Peyer's patch (tissue), 4 donors: ENCODE measurements at places on chromosomes 3 and 15.

DNA sequence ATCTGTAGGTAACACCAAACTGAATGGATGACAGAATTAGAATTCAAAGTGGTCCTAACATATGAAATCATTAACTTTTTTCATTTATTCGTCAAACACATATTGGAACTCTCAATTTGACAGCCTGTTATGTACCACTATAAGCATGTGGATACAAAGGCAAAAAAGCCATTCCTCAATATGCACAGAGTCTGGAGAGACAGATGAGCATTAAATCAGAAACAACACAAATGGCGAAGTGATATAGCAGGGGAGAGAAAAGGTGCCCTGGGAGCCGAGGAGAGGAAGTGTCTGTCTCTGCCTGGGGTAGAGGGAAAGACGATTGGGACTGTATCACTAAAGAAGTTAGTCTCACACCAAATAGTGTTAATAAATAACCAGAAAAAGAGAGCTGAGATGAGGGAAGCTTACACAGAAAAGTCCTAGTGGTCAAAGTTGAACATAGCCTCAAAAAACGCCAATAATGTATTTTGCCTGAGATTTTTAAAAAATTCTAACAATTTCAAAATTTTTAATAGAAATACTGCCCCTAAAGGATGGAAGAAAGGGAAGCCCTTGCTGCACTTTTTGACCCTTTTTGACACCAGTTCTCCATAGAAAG, 417.5 kb downstream of the TUSC7 start:
- DNase-seq: no peak

GRCh38 chr3:125045965-125046364, 9.8 kb downstream of the HEG1 start:
- no peak for DNase-seq

DNA sequence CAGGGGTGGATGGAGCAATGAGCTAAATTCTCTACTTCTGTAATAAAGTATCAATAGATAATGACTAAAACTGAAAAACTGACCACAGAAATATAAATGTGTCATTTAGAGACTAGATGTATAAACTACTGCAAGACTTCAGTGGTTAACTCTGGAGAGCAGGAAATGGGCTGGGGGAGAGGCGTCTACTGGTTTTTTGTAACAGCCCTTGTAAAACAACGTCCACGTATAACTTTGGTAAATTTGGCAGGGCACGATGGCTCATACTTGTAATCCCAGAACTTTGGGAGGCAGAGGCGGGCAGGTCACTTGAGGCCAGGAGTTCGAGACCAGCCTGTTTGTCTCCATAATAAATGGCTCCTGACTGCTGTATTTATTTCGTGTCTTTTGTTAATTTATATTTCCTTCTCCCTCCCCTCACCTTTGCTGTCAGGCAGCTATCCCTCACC, 12.5 kb downstream of the RAB27A start:
- no peak for DNase-seq

DNA sequence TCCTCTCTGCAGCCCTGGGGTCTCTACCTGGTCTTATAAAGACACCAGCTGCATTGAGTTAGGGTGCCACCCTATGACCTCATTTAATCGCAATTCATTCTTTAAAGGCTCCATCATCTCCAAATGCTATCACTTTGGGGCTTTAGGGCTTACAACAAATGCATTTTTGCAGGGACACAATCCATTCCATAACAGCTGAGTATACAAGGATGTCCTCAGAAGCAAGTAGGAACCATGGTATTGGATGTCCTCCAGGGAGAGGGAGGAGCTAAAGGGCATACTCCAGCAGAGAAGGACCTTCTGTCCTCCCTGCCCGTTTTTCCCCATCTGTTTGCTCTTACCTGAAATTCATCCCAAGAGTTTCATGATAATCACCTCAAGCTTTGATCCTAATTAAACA, 30.3 kb downstream of the UMPS start:
- DNase-seq: no peak

GRCh38 chr3:186060222-186060621, 48.7 kb downstream of the ETV5 start:
- no peak for DNase-seq

DNA sequence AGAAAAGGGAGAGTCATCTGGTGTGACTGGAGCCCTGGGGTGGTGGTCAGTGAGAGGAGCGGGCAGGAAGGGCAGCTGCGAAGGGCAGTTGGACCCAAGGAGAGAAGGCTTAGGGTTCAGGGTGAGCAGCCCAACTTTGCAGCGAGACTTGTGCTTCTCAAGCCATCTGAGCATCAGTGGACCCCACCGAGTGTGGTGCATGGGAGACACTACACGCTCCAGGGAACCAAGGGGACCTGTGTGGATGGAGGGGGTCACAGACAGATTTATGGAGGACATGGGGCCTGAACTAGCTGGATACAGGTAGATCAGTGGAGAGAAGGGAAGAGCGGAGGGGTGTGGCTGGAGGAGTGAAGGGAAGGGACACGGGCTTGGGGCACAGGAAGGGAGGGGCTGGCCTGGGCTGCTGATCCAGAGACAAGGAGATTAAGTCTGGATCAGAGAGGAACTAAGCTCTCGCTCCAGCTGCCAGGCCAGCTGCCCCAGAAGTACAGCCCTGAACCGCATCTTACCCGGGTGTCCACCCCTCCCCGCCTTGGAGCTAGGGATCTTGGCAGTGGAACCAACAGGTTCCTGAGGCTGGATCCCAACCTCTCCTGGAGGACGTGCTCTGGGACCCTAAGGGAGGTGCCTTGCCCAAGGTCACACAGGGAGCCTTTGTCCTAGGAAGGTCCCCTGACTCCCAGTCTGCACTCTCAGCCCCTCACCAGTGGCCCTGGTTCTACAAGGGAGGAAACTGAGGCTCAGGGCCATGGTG, 120.5 kb downstream of the CORO2B start:
- no peak for DNase-seq

- no peak for DNase-seq
Measured at GRCh38 chr3:53103397-53104296, 26.6 kb downstream of the RFT1 start.

DNA sequence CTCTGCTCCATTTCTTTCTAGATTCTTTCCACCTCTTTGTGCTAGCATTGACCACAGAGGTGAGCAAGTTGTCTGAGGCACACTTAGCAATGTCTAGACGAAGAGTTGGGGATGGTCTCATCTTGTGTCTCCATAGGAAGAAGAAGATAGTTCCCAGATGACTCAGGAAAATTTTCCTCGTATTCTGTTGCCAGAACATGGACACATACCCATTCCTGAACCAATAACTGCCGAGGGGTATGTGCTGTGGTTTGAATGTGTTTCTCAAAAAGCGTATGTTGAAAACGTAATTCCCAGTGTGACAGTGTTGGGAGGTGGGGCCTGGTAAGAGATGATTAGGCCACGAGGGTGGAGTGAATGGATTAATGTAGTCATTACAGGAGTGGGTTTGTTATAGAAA, 107.5 kb upstream of the GALNT15 start:
- DNase-seq: no peak

DNA sequence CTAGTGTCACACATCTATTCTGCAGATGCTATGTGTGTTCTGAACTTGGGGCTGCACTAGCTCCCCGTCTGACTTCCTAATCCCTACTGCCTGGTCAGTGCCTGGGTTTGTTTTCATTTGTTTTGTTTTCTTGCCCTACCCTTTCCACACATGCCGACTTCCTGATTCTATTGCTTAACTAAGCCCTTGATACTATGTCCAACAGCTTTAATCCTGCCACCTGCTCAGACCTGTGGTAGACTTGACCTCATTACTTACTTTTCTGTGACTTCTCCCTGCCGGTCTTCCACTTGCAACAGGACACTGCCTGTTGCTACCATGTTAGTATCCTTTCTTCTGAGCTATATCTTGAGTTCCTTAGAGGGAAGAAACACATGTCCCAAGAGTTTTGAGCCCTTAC, 39.3 kb upstream of the CEMIP start:
- DNase-seq: no peak

GRCh38 chr3:11995120-11995519, 9.1 kb upstream of the SYN2 start:
- no peak for DNase-seq

DNA sequence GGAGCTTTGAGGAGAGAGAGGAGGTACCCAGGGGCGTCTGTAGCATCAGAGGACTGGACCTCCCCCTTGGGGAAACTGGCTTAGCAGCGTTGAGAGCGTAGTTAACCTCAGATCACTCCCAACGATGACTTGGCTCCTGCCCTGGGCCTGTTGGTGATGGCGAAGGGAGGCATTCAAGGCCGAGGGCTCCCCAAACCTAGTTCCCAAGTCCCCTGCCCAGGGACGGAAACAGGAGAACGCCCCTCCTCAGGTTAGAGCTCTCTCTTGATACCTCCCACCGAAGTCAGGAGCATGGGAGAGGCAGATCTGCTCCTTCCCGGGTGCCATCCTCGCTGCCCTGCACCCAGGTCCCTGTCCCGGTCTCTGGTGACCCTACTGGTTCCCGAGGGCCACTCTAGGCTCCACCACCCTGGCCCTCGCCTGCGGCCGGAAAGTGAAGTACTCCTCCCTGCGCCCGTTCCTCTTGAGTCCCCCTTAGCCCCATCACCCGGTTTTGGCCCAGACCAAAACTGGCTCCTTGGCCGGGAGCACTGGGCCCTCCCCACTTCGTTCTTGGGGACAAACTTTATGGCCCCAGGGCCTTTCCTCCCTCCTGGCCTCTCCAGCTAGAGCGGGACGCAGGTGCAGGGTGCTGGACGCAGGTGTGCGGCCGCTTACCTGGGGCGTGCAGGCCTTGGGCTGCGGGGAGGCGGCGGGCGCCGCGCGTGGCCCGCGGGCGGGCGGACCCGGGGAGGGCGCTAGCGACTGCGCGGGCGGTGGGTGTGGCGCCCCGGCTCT, 2.6 kb upstream of the SKOR1 start:
- peak; percentile 39 for DNase-seq

- DNase-seq: peak; percentile 50
Measured at GRCh38 chr3:194689493-194689944, 3.8 kb downstream of the FAM43A start.

- DNase-seq: no peak
Measured at GRCh38 chr3:7721869-7722268, 779.8 kb upstream of the LMCD1 start.

DNA sequence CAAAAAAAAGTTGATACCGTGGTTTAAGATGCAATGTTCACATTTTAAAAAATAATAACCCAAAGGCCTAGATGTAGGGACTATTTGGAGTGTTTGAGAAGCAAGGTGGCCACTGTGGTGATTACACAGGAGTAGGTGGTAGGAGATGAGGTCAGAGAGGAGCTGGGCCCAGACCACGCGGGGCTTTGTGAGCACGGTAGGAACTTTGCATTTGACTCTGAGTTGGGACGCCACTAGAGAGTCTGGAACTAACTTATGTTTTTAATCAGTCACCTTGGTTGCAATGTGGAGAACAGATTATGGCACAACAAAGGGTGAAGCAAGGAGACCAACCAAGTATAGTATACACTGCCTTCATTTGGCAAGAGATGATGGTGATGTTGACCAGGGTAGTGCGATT, 351.7 kb downstream of the MECOM start:
- DNase-seq: no peak

- DNase-seq: no peak
Measured at GRCh38 chr3:161475905-161476304, 20.7 kb upstream of the OTOL1 start.

GRCh38 chr15:45126535-45127158, 3.0 kb downstream of the DUOXA1 start:
- peak; percentile 30 for DNase-seq

GRCh38 chr3:138938056-138938876, 8.7 kb downstream of the FOXL2 start:
- no peak for DNase-seq

GRCh38 chr15:39936187-39936586, 2.3 kb downstream of the EIF2AK4 start:
- DNase-seq: no peak

DNA sequence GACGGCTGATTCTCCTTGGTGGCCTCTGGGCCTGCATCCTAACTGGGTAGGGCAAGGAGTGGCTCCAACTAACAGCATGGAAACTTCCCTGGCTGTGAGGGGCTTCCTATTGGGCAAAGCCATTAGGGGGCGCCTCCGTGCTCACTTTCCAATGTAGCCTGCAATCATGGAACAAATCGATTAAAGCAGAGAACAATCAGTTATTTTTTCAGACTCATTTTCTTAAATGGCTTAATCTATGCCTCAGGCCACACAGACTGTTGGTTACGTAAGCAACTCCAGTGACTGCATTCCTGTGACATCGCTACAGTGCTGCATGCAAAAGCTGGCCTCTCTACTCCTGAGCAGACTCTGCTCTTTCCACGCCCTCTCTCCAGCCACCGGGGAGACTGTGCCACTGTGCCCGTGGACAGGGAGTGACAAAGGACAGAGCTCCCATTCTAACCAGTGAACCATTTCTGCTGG, 278.9 kb downstream of the KLF13 start:
- DNase-seq: no peak

DNA sequence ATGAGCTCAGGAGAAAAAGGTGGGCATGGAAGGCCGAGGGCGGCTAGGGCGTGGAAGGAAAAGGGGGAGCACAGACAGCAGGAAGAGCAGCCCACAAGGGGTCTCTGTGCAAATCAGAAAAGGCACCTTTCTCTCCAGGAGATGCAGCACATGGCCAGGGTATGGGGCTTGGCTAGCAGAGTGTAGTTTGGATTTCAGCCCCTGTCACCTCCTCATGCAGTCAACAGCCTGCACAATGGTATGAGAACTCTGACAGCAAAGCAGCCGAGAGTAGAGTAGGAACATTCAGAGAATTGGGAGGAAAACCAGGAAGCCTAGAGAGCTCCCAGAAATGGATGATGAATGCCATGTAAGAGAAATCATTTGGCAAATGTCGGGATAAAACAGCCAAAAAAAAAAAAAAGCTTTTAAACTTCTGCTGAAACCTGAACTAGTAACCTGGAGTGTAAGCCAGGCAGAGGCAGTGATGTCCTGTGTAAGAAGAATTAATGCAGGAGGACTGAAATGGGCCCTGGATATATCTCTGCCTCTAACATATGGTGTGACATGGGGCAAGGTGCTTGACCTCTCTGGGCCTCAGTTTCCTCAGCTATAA, 25.7 kb downstream of the FSTL1 start:
- no peak for DNase-seq

GRCh38 chr3:100516232-100516631, 23.8 kb downstream of the TMEM45A start:
- no peak for DNase-seq

GRCh38 chr15:73786538-73786937, 33.4 kb upstream of the INSYN1 start:
- DNase-seq: no peak

- DNase-seq: no peak
Measured at GRCh38 chr3:32172420-32172819, 66.0 kb downstream of the GPD1L start.

- no peak for DNase-seq
Measured at GRCh38 chr3:14128724-14129123, 3.9 kb downstream of the TMEM43 start.

- peak; percentile 63 for DNase-seq
Measured at GRCh38 chr15:82539691-82540054, 584 bp downstream of the RPS17 start.

DNA sequence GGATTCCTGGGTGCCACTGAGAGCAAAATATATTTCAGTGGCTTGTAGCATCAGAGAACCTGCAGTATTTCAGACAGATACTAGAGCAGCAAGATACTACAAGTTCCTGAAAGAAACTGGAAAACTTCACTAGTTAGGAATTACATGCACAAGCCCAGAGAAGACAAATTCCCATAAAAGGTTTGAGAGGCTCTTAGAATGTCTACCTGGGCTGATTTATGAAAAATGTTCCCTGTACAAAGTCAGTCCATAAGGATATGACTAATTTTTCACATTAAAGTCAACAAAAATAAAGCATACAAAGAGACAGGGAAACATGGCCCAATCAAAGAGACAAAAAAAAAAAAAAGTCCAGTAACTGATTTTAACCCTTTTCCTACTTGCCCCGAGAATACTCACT, 302.6 kb downstream of the POLQ start:
- DNase-seq: no peak
